Liver (tissue), 10 donors: ENCODE measurements at places on chromosomes 5 and 9.

GRCh38 chr9:84947412-84947972, 278.0 kb downstream of the NTRK2 start:
- DNase-seq, result no peak

DNA sequence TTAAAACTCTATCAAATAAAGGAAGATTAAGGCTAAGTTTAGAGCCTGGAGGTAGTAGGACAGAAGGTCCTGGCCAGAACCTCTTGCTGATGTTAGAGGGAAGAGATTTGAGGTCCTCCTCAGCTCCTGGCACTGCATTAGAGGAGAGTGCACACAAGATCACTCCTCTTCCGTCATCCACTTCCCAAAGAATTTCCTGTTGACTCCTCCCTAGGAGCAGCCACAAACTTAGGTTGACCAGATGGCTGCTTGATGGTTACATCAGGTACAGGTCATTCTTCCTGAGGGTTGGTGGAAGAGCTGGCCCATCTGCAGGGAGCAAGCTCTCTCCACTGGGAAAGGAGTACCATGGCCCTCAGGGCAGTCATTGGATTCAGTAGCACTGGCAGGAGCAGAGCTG, 93.9 kb upstream of the IL33 start:
- no peak for DNase-seq

- no peak for DNase-seq
Measured at GRCh38 chr9:121266906-121267650, 884 bp upstream of the GSN start.

GRCh38 chr9:76877961-76878360, 28.0 kb downstream of the PRUNE2 start:
- no peak for DNase-seq

DNA sequence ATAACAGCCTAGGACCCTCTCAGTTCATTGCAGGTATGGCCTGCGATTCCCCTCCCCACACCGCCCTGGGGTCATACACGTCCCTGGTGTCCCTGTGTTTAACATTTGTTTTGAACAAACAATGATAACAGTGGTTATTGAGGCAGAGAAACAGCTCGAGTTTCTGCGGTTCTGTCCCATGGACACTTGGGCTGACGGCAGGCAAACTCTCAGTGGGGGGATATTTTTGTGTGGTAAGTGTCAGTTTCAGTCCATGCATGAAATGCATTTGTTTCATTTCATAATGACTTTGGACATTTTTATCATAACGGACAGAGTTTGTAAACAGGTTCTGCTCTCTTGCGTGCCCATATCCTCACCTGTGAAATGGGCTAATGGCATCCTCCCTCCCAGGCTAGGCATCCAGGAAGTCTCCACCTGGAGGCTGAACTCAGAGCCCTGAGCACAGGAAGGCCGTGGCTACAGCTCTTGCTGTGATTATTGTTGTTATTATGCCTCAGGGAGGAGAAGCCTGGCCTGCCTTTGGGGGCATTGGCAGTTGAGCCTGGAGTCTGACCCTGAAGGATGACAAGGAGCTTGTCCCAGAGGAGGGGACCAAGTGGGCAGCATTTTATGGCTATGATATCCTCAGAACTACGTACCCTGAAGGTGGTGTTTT, 190.9 kb downstream of the GADD45G start:
- DNase-seq, result no peak

DNA sequence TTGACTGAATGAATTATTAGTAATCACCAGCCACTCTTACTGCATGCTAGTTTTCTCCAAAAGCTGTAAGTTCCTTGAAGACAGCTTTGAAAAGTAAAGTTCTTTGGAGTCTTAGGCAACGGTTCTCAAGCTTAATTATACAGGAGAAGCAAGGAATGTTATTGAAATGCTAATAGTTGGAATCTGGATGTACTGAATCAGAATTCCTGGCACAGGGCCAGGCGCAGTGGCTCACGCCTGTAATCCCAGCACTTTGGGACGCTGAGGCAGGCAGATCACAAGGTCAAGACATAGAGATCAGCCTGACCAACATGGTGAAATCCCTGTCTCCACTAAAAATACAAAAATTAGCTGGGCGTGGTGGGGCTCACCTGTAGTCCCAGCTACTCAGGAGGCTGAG, 33.4 kb downstream of the GRIA1 start:
- no peak for DNase-seq
